Gastroesophageal sphincter (tissue), 4 donors: ENCODE measurements at places on chromosomes 7 and 10.

- peak; percentile 59 for ATAC-seq
These were observed 12.9 kb upstream of the DENND2A start for GRCh38 chr7:140653319-140654108.

GRCh38 chr10:126175641-126176262 lies 212.5 kb downstream of the ADAM12 start:
- ATAC-seq = no peak

DNA sequence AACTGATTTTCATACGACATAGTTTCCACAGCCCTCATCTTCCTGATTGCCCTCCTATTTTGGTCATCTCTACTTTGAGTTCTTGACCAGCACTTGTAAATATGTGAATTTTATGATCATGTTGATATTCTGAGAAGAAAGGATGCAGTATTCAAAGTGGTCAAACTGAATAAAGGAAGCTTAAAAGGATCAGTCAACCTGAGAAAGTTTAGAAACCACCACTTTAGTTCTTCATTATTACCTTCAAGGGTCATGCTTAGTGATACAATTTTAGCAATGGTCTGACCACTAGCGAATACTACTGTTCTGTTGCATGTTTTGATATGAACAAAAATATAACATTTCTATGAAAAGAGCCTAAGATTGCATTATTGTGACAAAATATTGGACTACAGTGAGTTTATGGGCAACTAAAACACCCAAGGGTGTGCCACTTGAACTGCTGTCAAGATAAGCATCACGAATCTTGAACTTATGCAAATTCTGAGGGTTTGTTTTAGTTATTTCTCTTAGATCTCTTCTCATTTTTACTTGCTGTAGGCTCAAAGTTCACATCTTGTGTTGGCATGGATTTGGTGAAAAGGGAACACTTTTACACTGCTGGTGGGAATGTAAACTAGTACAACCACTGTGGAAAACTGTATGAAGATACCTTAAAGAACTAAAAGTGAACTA lies 247.7 kb downstream of the IPMK start:
- ATAC-seq = no peak

- ATAC-seq = no peak
These were observed 45.5 kb upstream of the RNF148 start for GRCh38 chr7:122748195-122748594.

- no peak for ATAC-seq
These were observed 30.2 kb downstream of the C10orf71 start for GRCh38 chr10:49329146-49329505.
